ENCODE measurements at places on chromosomes 1 and 21.

DNA sequence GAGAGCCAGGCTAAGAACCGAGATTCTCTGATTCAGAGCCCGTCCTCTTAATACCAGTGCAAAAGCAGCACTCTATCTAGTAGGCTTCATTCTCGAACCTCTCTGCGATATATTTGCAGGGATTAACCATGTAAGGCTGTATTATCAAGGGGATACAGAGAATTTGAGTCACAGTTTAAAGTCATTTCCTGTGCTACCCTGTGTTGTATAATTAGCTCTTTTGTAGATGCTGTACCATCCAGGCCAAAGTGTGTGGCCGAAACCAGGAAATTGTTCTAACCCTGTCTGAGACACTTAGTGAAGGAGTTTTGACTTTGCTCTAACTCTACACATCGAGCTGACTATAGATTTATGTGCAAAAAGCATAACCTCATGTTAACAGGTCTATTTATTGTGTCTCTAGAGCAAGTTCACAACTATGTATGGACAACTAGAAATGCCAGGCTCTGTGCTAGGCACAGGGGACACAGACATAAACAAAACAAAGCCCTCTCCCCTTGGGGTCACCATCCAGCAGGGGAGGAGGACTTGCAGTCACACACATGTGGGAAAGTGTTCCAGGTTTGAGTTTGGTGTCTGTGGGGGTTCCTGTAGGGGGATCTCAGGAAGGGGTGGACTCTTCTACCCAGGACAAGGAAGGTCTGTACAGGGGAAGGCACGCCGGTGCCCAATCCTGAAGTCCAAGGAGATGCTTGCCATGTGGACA is 182.2 kb downstream of the DHRS3 start:
- no peak for DNase-seq

- no peak for DNase-seq
These were observed 153.3 kb upstream of the VAMP3 start for GRCh38 chr1:7617826-7618225.

DNA sequence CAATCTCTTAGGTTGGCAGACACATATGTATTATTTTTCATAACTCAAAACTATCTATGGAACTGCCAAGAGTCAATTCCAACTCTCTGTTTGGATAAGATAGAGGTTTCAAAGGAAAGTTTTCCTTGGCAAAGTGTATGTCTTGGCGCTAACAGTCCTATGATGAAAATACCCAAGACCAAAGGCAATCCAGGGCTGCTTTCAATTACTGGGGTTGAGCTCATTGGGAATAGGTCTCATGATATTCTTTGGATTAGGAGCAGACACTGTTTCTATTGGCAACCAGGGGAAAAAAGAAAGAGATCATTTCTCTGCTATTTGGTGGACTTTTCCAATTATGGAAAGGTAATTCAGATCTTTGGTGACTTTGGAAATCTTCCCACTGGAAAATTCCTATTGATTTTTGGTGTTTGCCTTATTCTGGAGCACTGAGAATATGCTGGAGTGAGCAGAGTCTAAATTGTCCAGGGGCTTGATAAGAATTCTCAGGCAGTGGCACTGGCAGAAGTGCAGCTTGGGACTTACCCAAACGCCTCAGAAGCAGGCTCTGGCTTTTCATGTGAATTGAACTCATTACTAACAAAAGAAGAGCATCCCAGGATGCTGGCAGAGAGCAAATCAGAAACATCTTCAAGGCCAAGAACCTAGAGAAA is 20.4 kb upstream of the PLXNA2 start:
- no peak for DNase-seq

- no peak for DNase-seq
These were observed 33.5 kb downstream of the CSMD2 start for GRCh38 chr1:34131396-34132160.

DNA sequence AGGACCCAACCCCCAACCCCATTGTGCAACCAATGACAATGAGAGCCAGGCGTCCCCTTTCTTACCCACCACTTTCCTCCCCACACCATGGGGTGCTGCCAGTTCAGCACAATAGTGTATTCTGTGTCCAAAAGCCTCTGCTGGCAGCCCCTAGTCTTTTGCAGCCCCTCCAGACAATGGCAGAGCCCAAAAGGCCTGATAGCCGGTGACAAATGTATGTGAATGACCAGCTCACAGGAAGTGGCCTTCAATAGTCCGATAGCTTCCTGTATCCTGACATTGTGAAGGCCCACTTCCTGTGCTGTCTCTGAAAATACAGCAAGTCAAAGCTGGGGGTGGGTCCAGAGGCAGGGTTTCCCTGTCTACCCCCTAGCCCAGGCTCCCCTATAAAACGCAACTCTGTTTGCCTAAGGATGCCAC is 16.6 kb downstream of the SMIM12 start:
- DNase-seq, result no peak

DNA sequence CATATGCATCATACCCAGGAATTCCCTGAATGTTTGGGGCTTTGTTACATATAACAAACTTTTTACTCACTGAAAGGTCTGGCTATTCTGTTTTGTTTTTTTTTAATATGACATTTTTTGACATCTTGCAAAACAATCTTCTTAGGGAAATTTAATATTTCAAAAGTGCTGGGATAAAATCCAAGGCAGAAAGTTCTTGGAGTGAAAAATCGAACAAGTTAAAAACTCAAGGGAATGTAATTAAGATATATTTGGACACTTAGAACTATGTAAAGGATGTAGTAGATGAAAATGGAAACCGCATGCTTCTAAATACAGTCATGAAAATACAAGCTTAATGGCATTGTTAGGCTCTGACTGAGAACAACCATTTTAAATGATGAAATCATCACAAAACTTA is 8.6 kb downstream of the CHODL start:
- no peak for DNase-seq

DNA sequence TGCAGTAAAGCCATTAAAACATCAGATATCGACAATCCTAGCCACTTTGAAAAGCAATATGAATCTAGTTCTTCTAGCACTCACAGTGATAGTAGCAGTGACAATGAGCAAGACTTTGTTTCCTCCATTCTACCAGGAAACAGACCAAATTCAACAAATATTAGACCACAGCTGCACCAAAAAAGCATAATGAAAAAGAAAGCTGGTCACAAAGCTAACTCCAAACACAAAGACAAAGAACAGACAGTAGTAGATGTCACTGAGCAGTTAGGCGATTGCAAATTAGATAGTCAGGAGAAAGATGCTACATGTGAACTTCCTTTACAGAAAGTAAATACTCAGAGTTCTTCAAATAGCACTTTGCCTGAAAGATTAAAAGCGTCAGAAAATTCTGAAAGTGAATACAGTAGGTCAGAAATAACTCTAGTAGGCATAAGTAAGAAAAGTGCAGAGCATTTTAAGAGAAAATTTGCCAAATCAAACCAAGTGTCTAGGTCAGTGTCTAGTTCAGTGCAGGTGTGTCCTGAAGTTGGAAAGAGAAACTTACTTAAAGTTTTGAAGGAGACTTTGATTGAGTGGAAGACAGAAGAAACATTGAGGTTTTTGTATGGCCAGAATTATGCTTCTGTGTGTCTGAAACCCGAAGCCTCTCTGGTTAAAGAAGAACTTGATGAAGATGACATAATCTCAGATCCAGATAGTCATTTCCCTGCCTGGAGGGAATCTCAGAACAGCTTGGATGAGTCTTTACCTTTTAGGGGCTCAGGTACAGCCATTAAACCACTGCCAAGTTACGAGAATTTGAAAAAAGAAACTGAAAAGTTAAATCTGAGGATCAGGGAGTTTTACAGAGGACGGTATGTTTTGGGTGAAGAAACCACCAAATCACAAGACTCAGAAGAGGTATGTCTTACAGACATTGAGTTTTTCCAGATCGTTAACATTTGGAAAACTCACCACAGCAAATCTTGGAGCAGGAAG is 24.9 kb downstream of the RPAP2 start:
- no peak for DNase-seq

DNA sequence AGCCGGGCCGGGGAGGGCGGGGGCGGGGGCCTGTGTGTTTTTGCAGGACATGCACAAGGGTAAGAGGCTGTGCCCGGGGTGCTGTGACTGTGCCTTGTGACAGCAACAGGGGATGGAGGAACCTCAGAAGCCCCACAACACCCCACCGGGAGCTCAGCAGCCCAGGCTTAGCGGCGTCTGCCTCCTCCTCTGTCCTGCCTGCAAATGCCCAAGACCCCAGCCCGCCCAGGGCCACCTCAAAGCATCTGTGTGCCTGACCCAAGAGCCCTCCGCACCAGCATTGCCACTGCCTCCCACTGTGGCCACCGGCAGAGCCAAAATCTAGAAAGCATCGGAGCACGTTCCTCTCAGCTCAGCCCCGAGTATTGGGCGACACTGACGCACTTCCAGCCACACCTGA is 2.7 kb upstream of the ACTRT2 start:
- no peak for DNase-seq

- DNase-seq, result no peak
These were observed 20.1 kb downstream of the KIAA0040 start for GRCh38 chr1:175172503-175172902.

- DNase-seq, result no peak
These were observed 14.0 kb upstream of the TRIM63 start for GRCh38 chr1:26081267-26082019.

Measured in stimulated activated CD8-positive, alpha-beta memory T cell treated with anti-CD3 and anti-CD28 coated beads, Interleukin-4, amount 100 ng/mL, for 4 hours (primary cell).